ENCODE measurements at places on chromosomes 3 and 15.

DNA sequence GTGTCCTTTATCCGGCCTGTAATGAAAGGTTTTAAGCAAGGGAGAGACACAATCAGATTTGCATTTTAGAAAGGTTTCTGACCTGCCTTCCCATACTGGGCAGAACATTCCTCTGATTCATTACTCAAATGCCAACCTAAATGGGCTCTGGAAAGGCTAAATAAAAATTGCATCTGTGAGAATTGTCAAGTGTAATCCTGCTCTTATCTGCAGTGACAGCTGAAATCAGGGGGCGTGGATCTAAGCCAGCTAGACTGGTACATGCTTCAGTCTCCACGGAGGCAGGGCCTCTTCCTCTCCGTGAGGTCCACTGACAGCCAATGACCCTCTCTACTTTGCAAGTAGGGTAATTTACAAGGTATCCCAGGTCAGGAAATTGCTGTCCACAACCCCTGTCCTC, 32.5 kb upstream of the MINAR1 start:
- no peak for DNase-seq

GRCh38 chr3:127608362-127608718, 10.1 kb downstream of the MCM2 start:
- DNase-seq, result no peak

DNA sequence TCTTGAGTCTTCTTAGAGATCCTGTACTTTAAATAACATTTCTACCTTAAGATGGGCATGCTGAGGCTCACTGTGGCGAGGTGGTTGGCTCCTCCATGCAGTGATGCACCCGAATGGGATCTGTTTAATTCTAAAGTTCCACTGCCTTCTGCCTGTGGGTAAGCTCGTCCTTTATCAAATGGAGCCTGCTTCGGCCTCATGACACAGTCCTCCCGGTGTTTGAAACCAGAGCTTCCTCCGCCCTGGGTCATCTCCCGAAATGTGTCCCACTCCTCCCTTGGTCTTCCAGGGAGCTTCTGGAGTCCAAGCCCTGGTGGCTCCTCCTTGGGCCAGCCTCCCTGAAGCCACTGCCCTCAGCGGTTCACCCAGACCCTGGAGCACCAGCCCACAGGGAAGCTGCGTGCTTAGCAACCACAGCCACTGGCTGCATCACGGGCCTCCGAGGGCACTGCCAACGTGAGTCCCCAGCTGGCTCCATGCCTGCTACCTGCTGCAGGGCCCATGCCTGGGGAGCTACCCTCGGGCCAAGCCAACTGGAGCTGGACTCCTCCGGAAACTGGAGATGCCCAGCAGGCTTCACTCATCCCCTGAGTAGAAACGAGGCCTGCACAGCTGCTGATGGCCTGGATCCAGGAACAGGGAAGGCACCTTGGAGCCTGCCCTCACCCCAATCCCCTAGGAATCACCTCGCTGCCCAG, 3.3 kb downstream of the RHCG start:
- DNase-seq, result no peak

DNA sequence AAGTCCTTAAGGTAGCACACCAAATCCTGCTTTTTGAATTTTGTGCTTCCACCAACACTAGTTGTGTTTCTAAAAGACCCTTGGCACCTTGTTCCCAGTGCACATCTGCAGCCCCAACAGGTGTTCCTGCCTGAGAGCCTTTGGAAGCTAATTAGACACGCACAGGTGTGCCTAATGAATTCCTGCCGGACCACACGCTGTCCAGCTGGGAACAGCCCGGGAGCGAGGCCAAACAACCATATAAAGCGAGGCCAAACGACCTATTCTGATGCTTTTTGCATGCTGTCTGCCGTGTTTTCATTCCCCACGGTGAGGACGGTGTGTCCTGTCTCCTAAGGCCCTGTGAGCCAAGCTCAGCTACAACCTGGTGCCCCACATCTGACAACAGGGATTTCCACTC, 99.5 kb downstream of the ATG7 start:
- DNase-seq, result no peak

DNA sequence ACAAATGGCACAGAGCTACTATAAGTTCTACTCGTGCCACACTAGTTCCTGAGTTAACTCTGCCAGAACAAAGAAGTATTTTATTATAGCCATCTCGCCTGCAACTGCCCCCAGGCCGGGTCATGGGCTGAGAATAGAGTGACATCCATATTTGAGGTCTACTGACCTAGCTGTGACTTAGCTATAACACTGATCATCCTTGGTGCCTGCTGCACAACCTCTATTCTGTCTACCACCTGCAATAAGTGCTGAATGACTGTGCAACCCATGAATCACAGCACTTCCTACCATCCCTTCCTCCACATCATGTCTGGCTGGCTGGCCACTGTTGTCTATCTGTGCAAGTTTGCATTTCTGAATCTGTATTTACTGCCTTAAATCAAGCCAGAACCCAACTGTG, 506.5 kb upstream of the TBL1XR1 start:
- DNase-seq, result no peak

- no peak for DNase-seq
Observed at GRCh38 chr3:47541583-47542108, 28.1 kb upstream of the ELP6 start.
